ENCODE measurements at places on chromosomes 11 and 22.

- DNase-seq: no peak
Measured at GRCh38 chr22:29772170-29772641, 5.0 kb downstream of the UQCR10 start.

GRCh38 chr11:70717936-70718595 is 319.7 kb downstream of the CTTN start:
- DNase-seq: no peak

DNA sequence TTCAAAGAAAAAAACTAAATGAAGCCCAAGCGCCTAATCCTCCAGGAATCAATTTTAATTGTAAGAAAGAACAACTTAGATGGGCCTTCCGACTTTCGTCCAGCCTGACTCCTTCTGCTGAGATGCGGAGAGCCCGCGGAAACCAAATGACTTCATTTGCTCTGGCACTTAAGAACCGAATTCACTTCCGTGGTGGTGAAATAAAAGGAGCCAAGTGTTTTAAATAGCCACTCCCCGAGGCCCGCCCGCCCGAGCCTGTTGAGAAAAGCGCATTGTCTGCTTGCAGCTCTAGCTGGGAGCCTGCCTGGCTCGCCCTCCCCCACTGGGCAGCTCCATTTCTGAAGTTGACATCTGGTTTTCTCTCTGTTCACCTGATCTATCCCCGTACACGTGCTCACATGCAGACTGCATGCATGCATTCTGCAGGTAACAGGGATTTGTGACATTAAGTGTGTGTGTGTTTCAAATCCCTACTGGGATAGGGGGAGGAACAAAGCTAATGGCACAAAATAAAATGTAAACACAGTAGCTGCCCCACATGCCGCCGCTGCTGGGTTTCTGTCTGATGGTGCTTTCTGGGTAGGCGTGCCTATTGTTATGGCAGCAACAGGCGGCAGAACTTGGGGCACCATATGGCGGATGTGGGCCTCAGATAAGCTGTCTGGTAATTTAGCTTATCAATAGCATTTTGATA is 6.2 kb downstream of the TEAD1 start:
- no peak for DNase-seq

DNA sequence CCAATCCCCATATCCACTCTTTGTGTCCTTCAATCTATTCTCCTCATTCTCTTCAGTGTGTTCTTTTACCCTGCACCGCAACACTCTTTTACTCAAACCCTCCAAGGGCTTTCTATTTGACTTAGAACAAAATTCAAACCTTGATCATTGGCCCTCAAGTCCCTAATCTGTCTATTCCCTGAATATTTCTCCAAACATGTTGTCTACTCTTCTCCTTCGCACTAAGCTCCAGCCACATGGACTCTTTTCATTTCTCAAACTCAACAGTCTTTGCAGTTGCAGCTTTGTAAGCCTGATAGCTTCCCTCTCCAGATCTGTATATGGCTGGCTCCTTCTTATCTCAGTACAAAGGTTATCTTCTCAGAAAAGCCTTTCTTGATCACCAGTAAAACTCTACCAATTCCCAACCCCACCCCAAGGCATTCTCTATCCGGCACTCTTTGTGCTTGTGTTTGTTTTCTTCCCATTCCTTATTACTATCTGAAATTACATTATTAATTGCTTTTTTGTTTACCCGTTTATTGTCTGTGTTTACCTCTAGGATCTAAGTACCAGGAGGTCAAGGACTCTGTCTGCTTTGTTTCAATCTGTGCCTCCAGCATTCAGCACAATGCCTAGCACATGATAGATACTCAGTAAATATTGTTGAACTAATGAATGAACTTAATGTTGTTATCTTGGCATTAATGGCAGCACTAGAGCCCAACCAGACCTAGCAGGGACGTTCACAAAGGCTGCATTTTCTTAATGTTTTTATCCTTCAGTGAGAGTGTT is 147.4 kb downstream of the BBOX1 start:
- DNase-seq: no peak

DNA sequence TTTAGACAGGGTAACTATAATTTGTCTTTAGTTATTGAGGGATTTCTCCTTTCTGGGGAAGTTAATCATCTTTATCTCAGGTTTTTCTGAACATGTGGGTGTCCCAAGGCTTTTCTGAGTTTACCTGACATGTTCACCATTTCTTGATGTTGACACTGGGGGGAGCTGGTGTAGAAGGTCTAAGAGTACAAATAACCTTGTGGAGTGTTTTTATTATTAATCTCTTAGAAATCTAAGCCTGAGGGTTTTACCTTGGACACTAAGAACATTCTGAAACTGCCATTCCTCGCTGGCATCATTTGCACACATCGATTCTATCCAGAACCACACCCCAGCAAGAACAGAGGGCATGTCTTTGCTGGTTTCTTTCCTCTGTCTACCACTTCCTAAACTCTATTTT is 15.6 kb upstream of the C11orf91 start:
- DNase-seq: no peak

GRCh38 chr22:45318558-45319323 is 9.0 kb downstream of the FAM118A start:
- DNase-seq: no peak

GRCh38 chr11:33488971-33489370 is 211.7 kb downstream of the C11orf91 start:
- DNase-seq: no peak

- no peak for DNase-seq
Measured at GRCh38 chr11:114784216-114784615, 105.9 kb downstream of the NXPE2 start.

DNA sequence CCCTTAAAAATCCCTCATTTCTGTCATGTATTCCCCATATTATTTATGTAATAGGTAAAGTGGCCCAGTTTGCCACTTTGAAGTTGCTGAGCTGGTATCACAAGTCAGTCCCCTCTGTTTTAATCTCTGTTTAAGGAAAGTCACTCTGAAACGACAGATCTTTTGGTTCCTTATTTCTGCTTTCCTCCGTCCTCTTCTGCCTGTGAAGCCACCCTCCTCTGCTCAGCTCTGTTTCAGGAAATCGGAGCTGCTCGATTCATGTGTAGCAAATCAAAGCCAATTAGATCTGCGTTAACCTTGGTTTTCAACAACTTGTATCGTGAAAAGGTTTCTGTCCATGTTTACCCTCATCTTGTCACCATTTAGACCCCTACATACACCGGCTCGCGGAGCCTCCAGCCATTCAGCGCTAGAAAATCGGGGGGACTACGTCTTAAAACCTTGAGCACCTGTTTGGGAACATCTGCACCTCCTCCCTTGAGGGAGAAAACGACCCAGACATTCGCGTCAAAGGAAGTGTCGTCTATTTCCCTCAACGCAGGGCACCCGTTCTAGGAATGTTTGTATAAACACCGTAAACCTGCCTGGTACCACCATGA is 576 bp upstream of the SC5D start:
- DNase-seq: no peak

Measured in stimulated activated CD4-positive, alpha-beta T cell treated with anti-CD3 and anti-CD28 coated beads, Interleukin-2, amount 100 ng/mL, for 48 hours (primary cell).